ENCODE measurements at places on chromosomes 7 and 10.
A peak's percentile ranks its signal among the peaks of the same experiment; 100 is the strongest.

- DNase-seq = no peak
Observed at GRCh38 chr7:142568435-142569097, 180.7 kb upstream of the PRSS1 start.

DNA sequence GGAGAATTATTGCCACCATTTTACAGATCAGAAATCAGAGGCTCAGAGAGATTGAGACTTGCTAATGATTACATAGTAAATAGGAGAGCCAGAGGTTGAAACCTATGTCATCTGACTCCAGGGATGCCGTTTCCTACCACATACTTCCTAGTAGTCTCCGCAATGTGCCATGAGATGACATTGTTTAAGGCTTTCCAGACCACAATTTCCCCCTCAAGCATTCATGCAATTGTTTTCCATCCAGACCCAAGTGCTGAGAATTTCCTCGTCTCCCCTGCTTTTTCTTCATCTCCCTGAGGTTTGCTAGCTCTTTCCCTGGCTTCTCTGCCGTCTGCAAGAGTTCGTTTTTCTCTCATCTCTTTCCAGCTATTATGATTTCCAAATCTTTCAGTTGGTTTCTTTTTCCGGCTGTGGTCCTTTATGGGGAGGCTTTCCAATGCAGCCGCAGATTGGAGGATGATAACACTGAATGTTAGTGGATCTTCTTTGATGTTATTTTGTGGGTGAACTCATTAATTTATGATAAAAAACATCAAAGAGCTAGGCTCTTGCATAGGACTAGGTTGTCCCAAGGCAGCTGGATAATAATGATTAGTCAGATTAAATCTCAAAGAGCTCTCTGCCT lies 6.9 kb upstream of the GOLGA7B start:
- DNase-seq = no peak

GRCh38 chr7:157984423-157985163 lies 603.0 kb downstream of the PTPRN2 start:
- DNase-seq = no peak

GRCh38 chr10:128046953-128047290 lies 79.3 kb downstream of the MKI67 start:
- DNase-seq = no peak

- no peak for DNase-seq
Observed at GRCh38 chr10:12705943-12706342, 295.6 kb downstream of the CCDC3 start.

- DNase-seq = no peak
Observed at GRCh38 chr7:27808626-27809025, 68.7 kb downstream of the TAX1BP1 start.

GRCh38 chr7:12111422-12112405 lies 99.4 kb upstream of the TMEM106B start:
- peak; percentile 65 for DNase-seq

DNA sequence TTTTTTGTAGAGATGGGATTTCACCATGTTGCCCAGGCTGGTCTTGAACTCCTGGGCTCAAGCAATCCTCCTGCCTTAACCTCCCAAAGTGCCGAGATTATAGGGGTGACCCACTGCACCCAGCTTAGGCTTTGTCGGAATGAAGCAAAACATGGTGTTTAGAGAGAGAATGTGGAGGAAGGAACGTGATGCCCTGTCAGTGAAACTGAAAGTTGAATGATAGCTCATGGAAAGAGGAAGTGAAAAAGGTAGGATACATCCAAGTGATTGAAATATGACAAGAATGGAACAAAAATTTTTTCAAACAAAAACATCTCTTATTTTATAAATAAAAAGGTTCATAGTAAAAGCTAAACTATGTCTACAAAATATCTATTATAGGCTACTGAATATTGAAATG lies 5.9 kb downstream of the AKAP9 start:
- no peak for DNase-seq

- no peak for DNase-seq
Observed at GRCh38 chr7:116356979-116357378, 142.6 kb upstream of the CAV2 start.

- DNase-seq = no peak
Observed at GRCh38 chr10:11145495-11145855, 127.8 kb downstream of the CELF2 start.

GRCh38 chr7:30168835-30169573 lies 34.2 kb downstream of the MTURN start:
- DNase-seq = no peak

DNA sequence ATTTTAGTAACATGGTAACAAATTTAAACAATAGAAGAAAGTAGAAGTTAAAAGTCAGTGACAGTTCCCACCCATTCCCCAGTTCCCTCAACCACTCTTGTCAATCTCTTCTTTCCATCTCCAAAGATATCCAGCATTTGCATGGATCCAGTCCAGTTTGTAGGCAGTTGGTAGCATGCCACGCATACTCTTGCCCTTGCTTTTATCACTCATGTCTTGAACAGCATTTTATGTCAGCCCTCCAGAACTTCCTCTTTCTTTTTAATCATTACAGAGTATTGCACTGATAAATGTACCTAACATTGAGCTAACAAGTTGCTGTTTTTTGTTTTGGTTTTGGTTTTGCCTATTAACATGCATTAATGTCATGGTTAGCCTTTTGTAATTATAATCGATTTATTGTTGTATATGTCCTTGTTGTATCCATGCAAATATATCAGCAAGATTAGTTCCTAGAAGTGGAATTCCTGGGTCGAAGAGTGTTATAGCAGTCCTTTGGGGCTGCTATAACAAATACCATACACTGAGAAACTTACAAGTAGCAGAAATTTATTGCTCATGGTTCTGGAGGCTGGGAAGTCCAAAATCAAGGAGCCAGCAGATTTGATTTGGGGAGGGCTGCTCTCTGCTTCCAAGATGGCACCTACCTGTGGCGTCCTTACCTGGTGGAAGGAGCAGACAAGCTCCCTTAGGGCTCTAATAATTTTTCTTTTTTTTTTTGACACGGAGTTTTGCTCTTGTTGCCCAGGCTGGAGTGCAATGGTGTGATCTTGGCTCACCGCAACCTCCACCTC lies 25.7 kb downstream of the CHST3 start:
- no peak for DNase-seq

DNA sequence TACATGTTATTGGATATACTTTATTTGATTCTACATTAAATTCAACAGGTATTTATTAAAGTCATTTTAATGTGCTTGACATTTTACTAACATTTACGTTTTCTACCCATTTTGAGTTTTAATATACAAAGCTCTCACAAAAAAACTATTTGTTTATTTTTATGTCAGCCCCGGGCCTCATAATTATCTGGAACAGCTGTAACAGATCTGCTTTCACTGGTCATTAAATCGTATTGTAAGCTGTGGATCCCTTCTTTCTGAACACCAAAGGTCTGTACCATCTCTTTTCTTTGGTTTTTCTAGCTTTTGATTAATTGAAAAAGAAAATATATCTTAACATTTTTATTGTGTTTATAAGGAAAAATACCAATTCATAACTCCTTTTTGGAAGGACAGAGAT lies 73.5 kb downstream of the SEMA3E start:
- no peak for DNase-seq

DNA sequence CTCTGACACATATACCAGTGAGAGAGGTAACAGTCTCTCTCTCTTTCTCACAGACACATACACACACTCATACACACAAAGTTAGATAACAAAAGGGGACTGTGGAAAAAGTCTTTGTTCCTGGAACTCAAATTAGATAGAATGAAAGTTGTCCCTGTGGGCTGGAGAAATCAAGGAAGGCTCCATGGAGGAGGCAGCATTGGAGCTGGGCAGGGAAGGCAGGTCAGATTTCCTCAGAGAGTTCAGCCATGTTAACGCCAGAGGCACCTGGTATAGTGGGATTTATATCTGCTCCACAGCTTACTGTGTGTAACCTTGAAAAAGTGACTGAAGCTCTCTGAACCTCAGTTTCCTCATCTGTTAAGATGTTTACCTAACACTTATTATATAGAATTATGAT lies 38.7 kb downstream of the LDB3 start:
- DNase-seq = no peak

DNA sequence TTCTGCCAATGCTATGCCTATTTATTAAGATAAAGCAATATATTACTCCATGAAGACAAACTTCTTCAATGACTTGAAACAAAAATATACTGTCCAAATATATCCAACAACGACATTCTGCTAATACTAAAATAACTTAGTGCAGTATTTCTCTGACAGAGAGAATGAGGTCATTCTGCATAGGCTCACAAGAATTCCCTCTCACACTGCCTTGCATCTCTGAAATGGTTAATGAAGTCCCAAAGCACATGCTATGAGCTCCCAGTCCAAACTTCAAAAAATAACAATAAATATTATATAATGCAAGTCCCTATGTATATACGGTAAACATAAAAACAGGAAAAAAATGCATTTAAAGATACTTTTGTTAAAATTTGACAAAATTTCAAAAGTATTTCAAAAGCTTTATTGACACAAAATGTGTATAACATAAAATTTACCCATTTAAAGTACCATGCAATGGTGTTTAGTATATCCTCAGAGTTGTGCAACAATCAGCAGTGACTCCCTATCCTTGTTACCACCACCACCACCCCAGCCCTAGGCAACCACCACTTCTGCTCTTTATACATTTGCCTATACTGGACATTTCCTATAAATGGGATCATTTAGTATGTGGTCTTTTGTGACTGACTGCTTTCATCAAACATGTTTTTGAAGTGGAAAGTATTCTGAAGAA lies 27.6 kb downstream of the CHCHD3 start:
- DNase-seq = no peak

GRCh38 chr10:80411267-80411668 lies 2.9 kb downstream of the PRXL2A start:
- DNase-seq = peak; percentile 38

DNA sequence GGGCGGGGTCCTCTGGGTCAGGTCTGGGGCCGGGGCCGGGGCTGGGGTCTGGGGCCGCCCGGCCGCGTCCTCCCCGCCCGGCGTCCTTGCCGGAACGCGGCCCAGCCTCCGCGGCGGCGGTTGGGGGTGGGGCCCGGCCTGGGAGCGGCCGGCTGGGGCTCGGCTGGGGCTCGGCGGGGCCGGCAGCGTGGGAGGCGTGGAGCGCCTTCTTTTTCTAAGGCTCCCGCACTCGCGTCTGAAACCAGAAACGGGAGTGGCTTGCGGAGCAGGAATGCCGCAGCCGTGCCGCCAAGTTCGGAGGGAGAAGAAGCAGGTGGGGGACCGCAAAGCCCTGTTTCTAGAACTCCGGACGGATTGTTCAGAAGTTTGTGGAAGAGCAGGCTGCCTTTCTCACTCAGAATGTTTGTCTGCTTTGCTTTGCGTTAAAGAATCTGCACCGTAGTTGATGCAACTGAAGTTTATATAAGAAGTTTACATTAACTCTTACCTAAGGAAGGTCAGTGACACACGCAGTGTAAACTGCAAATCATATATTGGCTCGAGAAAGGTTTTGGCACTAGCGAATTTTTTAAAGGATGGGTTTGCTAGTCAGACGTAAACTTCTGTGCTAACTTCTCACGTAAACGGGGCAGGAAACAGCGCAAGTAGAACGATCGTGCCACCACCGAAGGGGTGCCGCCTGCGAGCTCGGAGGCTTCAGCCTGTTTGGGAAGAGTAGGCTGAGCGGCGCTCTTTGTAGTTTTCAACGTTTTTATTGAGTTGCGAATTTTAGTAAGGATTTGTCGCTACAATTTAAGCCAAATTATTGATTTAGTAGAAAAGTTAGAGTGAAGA lies 729 bp downstream of the DNAJB6 start:
- DNase-seq = peak; percentile 76

DNA sequence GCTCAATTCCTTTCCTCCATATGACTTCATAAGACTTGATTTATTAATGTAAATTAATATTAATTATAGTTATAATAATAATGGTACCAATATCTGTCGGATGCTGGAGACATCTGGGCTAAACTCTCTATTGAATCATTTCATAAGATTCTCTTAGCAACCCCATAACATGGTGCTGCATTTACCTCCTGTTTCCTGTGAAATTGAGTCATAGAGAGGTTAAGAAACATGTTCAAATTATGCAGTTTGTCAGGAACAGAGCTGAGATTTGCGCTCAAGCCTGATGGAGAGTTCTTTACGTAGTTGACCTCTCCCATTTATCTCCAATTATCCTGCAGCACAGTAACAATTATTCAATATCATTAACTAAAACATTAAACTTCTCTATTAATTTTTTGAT lies 621.8 kb upstream of the FZD8 start:
- DNase-seq = no peak

- DNase-seq = no peak
Observed at GRCh38 chr7:30159698-30160143, 24.9 kb downstream of the MTURN start.

- DNase-seq = no peak
Observed at GRCh38 chr7:98700533-98700932, 83.4 kb downstream of the NPTX2 start.

- DNase-seq = peak; percentile 28
Observed at GRCh38 chr7:71470326-71470725, 338.4 kb downstream of the GALNT17 start.

DNA sequence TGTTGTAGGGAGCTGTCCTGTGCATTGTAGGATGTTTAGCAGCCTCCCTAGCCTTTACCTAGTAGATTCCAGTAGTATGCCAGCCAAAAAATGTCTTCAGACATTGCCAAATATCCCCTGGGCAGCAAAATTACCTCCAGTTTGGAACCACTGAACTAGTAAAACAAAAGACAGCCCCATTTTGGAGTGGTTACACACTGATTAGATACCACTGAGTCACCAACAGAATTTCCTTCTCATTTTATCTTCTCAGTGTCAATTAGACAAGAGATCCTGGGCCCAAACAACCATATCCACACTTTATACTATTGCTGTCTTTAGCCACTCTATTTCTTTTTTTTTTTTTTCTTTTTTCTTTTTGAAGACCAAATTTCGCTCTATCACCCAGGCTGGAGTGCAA lies 3.5 kb upstream of the CCDC6 start:
- no peak for DNase-seq

DNA sequence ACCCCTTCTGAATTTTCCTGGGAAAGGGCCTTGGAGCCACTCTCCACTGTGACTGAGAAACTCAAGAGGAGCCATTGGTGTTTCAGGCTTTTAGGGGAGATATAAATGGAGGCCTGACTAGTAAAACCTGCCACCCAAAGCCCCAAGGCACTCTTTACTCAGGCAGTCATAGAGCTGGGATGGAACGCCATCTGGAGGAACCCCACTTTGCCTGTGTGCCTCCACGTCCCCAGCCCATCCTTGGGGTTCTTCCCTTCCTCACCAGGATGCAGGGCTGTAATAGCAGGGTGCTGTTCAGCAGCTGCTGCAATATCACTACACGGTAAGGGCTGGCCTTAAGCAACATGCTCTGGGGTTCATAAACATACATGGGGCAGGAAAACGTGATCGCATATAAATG lies 232.6 kb downstream of the BAMBI start:
- no peak for DNase-seq
